ENCODE measurements at places on chromosomes 5 and 9.

DNA sequence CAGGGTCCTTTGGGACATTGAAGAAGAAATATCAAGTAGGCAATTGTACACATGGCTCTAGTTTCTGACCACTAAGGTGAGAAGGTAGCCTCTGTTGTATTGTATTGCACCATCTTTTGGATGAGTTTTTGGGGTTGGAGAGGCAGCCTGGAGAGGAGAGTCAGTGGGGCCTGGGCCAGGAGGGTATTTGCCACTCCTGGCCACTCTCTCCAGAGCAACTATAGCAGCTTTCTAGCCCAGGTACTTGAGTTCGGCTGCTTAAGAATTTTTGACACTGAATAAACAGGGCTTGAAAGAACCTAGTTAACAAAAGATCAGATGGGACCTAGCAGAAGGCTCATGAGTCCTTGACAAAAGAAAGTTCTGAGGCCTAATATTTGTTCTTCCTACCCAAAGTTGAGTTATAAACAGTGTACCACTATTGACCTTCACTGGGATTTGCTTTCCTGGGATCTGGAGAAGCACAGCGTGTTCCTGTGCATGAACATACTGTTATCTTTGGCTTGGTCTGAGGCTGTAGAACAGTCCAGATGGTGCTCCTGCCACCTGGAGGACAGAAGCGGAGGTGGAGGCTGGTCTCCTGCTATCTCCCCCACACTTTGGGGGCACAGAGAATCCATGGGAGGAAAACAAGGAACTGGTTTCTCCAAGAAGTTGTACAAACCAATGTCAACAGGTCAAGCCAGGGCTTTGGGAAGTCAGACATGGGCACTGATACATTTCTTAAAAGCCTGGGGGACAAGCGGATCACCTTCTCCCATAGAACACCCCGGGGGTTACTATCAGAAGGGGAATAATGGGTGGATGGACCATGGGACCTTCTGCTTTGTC lies 110.4 kb upstream of the LIFR start:
- no peak for DNase-seq

DNA sequence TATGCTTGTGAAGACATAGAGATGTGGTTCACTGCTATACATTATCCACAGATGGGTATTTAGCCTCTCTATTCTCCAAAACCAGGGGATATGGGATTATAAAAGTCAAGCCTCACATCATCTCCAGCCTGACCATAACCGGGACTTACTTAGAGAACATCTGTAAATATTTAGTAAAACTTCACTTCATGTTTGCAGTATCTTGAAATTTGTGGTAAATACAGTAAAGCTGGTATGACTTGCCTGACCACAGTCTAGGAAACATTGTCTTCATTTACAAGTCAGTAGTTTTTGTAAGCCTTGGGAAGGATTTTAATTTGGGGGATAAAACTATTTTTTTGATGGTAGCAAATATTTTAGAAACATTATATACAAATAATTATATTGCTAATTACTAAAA lies 64.2 kb downstream of the MAST4 start:
- DNase-seq = no peak

DNA sequence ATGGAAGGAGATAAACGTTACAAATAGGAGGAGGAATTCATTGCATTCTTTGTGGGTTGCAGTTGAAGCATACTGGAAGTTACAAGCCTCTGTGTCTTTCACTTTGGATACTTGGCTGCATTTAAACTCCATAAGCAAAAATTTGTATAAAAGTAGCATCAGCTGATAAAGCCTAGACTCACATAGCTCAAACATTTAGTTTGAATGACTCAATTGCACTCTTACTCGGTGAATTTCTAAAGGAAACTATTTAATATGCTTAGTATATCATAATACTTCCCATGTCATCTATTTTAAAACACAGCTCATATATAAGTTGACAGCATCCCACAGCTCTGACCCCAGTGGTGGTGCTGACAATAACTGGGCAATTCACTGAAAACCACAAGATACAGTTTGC lies 596.6 kb upstream of the ZNF608 start:
- DNase-seq = no peak

DNA sequence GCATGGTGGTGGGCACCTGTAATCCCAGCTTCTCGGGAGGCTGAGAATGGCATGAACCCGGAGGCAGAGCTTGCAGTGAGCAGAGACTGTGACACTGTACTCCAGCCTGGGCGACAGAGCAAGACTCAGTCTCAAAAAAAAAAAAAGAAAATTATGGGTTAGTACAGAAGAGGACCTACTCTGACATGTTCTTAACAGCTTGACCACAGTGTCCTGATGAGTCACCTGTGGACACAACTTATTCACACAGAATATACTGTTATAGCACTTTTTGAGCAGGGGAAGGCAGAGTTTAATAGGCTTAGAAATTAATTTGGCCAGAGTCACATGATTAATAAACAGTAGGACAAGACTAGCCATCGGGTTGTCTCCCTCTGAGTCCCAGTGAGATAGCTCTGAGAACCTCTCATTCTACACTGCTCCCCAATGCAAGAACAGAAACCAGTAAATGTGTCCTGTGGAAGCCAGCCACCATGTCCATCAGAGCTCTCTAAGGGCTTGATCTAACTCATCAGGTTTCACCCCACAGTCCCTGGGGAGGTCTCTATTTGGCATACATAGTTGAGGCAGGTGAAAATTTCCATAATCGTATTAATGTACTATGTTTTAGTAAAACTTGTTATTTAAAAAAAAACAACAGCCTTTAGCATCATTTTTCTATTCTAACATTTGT lies 1077.9 kb upstream of the C9orf72 start:
- DNase-seq = no peak

DNA sequence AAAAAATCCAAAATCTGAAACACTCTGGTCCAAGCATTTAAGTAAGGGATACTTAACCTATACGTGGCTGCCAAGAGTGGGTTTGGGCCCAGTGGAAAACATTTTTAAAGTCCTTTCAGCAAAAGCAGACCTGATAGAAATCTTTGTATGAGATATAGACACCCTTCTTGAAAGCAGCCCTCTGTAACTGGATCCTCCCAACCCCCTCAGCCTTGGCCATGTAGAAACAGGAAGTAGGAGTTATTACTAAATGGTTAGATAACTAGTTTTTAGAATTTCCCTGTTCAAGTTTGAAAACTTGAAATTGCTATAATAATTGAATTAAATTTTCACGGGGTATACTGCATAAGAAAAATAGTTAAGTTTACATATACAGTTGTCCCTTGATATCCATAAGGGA lies 111.3 kb upstream of the PCA3 start:
- no peak for DNase-seq

DNA sequence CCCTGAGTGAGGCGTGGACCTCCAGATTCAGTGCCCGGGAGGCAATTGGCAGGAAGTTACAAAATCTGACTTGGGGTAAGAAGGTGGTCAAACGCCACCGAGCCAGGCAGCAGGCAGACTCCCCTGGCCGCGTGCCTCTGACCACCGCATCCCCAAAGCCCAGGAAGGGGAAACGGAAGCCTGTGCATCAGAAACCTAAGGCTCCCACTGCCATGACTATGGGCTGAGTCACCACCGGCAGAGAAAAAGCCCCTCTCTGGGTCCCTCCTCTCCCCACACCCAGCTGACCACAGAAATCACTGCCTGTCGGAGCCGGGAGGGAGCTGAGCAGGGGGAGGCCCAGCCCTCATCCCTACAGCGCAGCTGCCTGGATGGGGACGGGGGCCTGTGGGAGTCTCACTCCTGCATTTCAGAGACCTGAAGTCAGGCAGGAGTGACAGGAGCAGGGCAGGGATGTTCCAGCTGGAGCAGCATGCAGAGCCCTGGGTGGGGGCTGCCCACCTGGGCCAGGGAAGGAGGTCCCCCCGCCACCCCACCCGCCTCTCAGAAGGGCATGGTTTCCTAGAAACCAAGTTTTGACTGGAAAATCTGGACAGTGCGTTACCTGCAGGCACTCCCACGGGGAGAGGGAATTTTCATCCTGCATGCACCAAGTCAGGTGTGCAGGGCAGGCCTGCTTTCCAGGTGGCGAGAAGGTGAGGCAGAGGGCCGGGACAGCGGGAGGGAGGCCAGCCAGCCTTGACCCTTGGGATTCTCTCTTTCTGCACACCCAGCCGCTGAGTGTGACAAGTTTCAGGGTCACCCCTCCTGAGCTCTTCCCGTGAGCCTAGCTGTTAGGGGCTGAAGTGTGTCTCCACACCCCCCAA lies 68.2 kb downstream of the LRSAM1 start:
- DNase-seq = peak; percentile 2

DNA sequence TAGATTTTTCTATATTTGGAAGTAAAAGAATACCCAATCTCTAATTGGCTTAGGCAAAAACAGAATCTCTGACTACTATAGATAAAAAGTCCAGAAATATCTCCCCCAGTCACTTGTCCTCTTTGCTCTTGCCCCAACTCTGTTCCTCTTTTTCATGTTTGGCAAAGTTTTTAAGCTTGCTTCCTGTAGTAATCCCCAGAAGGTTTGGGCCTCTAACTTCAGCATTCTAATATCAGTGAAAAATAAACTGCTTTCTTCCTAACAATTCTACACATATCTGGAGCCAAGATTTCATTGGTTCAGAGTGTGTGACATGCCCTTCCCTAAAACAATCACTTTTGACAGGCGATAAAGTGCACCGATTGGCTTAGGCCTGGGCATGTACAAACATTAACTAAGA lies 1680.3 kb downstream of the MAT2B start:
- DNase-seq = no peak

DNA sequence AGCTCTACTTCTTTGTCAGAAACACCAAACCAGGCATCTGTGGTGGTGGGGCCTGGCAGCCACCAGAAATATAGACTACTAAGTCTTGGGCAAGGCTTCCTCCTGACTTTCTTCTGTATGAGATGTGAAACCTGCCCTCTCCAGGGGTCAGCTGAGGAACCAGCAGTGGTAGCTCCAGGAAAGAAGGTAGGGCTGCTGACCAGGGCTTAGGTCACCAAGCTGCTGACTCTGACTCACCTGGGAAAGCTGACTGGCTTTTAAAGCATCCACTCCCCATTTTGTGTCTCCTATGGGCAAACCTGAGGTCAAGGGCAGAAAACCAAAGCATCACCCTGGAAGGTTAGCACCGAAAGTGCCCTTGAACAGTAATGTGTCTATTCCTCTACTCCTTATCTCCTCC lies 10.4 kb upstream of the SH3TC2 start:
- DNase-seq = no peak

GRCh38 chr9:108442627-108443018 lies 413.2 kb downstream of the ACTL7B start:
- no peak for DNase-seq

DNA sequence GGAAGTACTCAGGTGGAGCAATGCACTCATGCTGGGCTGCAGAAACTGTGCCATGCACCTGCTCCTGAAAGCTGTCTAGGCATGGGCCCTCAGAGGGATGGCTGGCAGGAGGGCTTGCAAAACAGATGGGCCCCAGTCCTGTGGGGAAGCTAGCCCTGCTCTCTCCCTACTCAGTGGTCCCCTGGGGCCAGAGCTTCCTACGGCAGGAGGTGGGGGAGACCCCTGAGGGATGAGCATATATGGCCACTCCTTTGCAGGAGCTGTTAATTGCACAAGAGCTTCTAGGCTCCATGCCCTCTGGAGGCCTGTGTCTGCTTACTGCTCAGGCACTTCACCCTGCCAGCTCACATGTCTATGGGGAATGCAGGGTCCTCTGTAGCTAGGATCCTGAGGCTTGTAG lies 545.3 kb upstream of the PTPRD start:
- no peak for DNase-seq

DNA sequence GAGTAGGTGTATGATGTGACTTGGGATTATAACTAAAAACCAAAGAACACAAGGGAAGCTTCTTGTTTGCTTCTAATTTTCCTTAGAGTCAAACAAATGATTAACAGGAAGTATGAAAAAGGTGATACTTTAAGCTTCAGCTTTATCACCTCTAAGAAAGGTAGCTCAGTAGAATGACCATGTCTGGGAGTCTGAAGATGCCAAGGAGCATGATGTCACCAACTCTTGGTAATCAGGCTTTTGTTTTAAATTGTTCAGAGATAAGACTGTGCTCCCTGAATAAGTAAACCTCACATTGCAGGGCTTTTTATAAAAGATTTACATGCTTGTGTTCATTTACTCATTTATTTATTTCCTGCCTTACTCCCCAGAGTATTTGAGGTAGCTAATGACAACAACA lies 169.9 kb downstream of the FER start:
- DNase-seq = no peak

- no peak for DNase-seq
These were observed 3.9 kb downstream of the CEMIP2 start for GRCh38 chr9:71764463-71764862.

- DNase-seq = no peak
These were observed 265.9 kb downstream of the ICE1 start for GRCh38 chr5:5688194-5688924.

DNA sequence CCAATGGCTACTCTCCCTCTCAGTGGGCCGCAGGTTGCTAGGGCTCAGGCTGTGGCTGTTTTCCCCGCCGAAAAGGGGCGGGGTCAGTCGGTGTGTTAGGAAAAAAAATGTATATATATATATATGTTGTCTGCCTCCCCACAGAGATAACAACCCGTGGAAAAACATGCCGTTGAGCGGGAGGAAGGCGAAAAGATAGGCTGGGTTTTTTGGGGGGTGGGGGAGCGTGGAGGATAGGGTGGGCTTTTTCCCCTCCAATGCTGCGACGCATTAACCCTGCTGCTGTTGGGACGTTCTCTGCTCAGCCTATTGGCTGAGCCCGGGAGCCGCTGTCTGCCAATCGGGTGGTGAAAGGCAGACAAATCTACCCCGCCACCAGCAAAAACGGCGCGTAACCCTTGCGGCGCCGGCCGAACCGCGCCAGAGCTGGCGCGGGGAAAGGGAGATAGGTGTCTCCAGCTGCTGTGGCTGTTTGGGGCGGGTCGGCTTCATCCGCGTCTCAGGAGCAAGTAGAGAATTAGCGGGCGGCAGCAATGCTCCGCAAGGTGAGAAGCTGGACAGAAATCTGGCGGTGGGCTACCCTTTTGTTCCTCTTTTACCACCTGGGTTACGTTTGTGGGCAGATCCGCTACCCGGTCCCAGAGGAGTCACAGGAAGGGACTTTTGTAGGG lies at the start of gene PCDHGC4:
Gene PCDHGC4, plus strand, starts transcription at position 390 of the 671 bp plus-strand sequence. Its CDS starts 144 bp downstream, at position 534.
- no peak for DNase-seq

- no peak for DNase-seq
These were observed 180.2 kb upstream of the EGFLAM start for GRCh38 chr5:38078161-38078560.
